ENCODE measurements at places on chromosomes 5 and 9.

DNA sequence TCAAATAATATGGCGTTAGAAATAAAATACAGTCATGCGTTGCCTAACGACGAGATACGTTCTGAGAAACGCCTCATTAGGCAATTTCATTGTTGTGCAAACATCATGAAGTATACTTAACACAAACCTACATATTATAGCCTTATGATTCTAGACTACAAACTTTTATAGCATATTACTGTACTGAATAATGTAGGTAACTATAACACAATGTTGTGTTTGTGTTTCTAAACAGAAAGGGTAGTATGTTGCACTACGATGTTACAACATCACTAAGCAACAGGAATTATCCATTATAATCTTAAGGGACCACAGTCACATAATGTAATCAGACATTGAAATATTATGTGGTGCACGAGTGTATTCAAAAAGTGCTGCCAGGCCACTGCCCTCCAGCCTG lies 3.0 kb upstream of the SMC2 start:
- DNase-seq, result no peak

GRCh38 chr5:42876375-42876844 lies 64.7 kb upstream of the SELENOP start:
- DNase-seq, result no peak

GRCh38 chr9:137429974-137430722 lies 7.0 kb downstream of the NOXA1 start:
- DNase-seq, result no peak

GRCh38 chr5:133088064-133088463 lies 36.3 kb downstream of the HSPA4 start:
- DNase-seq, result no peak

GRCh38 chr5:120320626-120321025 lies 143.5 kb upstream of the PRR16 start:
- DNase-seq, result no peak

GRCh38 chr9:136104488-136104800 lies 9.4 kb upstream of the NACC2 start:
- DNase-seq, result no peak

DNA sequence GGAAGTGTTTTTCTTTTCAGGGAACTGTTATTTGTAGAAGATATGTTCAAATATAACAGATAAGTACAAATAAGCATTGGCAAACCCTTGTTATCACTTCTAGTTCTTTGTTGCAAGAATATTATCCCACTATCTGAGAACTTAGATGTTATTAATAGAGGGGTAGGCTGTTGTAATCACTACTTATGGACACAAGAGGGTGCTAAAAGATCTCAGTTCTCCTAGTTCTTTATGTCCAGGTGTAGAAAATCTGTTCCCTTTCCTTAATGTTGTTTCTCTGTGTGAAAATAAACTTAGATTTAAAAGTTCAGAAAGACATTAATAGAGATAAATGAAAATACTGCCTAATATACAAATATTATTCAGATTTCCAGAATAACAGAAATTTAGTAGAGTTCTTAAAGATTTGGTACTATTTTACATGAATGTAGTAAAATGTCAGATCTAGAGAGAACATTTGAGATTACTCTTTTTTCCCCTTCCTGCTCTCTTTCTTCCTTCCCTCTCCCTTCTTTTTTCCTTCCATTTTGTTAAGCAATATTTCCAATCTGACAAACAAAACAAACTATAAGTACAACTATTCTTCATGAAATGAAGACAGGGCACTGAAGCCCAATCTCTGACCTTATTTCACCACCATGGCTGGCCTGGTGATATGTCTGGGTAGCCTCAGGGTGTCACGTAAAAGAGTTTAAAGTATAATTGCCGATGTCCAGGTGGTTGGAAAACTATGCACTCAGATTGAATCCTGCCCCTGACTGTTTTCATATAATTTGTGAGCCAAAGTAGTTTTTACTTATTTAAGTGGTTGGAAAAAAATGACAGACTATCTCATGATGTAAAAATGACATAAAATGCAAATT lies 43.6 kb upstream of the C5orf46 start:
- DNase-seq, result no peak

GRCh38 chr9:96331236-96331947 lies 29.4 kb upstream of the HSD17B3 start:
- no peak for DNase-seq

DNA sequence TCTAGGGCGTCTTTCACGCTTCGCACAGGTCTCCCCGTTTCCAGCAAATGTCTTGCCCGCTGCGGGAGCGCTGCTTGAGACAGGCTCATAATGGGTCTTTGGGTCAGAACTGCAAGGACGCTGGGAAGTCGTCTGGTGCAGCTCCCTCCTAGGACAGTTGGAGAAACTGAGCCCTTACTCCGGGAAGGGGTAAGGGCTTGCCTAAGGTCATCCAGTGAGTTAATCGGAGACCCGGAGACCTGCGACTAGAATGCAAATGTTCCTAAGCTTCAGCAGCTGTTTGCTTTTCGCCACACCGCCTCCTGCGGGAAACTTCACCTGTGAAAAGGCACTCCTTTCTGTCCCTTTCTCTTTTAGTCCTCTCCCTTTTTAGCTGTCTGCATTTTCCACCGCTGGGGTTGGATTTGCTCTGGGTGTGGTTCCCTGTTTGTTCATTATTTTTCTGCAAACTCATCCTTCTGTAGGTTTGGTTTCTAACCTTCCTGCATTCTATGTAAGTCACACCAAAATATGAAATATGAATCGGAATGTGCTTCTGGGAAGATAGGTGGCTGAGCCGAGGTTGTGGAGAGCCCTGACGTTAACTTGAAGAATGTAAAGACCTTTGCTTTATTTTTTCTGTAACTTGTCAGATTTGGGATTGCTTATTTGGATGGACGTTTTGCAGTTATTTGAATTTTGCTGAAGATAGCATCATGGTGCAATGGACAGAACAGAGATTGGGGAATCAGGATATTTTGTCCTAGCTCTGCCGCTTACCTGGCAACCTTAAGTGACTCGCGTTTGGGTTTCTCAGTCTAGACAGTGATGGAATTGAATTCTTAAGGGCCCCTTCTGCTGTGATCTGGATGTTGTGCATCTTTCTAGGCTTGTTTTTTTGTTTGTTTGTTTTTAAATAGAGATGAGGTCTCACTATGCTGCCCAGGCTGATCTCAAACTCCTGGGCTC lies 909 bp downstream of the SLC36A1 start:
- DNase-seq, result no peak

DNA sequence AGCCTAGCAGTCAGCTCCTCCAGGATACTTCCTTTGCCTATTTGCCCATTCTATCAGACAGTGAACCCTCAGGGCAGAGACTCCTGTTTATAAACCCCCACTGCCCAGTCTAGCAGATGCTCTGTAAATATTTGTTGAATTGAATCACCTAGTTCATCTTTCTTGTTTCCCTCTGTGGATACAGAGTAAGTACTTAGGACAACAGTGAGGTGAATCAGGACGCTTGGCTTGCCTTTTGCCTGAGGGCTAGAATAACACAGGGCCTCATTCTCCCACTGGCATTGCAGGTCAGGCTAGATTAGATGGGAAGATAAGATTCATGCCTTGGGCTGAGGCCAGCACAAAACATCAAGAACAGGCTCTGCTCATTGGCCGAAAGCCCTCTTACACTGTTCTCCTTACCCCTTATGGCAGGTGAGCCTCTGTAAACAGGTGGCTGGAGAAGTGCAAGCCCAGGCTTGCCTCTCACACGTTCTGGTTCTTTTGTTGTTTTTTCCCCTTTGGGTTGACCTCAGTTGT lies 22.2 kb downstream of the TNFSF8 start:
- peak; percentile 73 for DNase-seq

GRCh38 chr9:73037613-73038012 lies 84.8 kb upstream of the ALDH1A1 start:
- DNase-seq, result no peak

- no peak for DNase-seq
These were observed 1.1 kb downstream of the PDCD1LG2 start for GRCh38 chr9:5511476-5511875.

DNA sequence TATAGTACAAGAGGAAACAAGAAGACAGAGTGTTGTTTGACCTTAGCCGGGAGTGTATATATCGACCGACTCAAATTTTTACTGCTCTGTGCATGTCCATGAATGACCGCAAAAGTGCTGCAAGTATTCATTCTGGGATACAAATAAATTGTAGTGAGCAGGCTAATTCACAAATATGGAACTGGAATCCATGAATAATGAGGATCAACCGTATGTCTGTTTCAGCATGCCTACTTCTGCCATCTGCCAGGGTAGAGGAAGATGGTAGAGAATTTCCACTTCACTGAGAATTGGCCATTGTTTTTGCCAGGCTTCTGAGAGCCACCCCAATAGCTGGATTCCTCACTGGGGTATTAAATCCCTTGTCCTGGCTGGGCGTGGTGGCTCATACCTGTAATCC lies 8.5 kb upstream of the RALGPS1 start:
- no peak for DNase-seq

DNA sequence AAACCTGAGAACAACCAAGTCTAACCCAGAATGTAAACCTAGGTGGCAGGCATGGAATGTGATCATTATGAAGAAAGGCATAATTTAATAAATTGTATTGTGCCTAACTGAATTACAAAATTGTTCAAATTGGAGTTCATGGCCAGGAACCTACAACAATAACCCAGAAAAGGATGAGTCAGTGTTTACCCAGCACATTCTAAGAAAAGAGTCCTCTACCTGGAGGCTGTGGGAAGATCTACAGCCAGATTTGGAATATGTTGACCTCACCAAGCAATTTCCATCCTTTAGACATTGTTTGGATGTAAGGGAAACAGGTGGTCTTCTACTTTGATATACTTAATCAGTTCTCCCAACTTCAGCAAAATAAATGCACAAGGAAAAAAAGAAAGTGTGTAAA lies 152.2 kb downstream of the TMEM161B start:
- no peak for DNase-seq

DNA sequence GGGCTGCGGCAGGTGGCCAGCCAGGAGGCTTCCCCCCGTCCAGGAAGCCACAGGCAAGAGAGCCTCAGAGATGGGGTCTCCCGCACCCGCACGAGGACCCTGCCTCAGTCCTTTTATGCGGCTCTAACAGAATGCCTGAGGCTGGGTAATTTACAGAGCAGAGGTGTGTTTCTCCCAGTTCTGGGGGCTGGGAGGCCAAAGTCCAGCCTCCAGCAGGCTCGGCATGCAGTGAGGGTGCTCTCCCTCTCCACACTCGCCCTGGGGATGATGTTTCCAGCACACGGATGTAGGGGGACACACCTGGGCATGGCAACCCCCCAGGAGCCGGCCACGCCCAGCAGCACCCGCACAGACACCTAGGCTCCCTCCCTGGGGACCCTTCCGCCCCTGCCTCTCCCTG lies 95.4 kb upstream of the PPP1R26 start:
- no peak for DNase-seq

DNA sequence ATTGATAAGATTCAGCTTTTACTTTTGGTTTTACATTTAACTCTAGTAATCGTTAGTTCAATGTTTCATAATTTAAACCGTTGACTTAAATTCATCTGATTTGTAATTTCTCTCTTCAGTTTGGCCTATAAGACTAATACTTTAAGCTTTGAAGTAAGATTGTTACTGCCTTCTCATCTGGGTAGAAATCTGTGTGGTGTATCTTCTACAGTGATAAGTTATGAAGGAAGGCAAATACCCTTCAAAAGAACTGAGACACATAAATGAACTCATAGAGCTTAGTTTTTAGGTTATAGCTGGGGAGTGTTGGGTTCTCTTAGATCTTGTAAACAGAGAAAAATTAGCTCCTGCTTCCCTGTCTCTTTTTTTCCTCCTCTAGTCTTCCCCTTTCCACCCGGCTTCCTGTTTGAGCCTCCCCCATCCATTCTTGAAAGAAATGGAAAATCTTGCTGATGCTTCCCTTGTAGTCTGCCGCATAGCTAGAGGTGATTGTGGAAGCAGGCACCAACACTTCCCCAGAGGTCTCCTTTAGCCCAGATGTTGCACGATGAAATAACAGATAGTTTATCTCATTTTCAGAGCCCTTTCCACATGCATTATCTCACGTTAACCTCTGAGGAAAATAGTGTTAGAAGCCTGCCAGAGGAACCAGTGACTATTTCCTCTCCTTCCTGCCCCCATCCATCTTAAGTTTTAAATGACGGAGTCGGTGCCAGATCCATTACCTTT lies 2.0 kb upstream of the F2RL2 start:
- DNase-seq, result no peak

- DNase-seq, result peak; percentile 3
These were observed 26.0 kb downstream of the GABRP start for GRCh38 chr5:170809551-170809950.

DNA sequence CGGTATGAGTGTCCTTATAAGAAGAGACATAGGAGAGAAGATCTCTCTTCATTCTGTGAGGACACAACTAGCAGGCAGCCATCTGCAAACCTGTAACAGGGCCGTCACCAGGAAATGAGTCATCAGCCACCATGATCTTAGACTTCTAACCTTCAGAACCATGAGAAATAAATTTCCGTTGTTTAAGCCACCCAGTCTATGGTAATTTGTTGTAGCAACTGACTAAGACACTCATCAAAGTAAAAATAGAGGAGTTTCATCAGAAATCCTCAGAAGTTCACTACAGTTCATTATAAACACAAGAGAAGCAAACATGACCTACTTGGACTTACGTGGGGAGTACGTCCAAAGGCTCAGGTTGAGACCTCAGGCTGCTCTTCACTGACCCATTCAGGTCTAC lies 357.7 kb downstream of the SEMA5A start:
- no peak for DNase-seq

DNA sequence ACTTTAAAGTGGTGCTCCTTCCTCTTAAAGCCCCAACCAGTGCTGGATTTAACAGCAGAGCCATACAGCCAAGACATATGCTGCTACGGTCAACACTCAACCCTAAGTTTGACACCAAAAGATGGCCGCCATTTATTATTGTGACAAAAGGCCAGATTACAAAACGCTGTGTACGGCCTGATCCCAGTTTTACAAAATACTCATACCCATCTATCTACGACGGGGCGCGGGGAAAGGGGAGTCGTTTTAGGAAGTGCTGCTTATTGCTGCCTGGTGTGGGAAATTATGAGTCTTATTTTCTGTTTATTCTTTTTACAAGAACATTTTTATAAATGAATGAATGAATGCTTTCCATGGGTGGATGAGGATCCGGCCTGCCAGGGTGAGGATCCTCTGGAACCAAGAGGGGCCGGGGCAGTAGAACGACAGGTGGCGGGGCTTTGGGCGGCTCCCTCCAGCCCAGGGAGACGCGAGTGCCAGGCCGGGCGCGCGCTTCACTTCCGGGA lies 457 bp upstream of the IDNK start:
- no peak for DNase-seq

- no peak for DNase-seq
These were observed 98.5 kb downstream of the MTREX start for GRCh38 chr5:55406292-55406691.

GRCh38 chr9:68961587-68961986 lies 52.3 kb downstream of the PRKACG start:
- DNase-seq, result no peak

All from NCI-H187 treated with DMSO at 0.1 percent for 48 hours (cell line).